ENCODE measurements at places on chromosomes 2 and 18. TPM values are rescaled to one million over a fixed set of nuclear protein-coding genes. Genes with fewer than 3 reads are reported as not detected.

The BIN1 gene
- 145 TPM for polyA plus RNA-seq

DNA sequence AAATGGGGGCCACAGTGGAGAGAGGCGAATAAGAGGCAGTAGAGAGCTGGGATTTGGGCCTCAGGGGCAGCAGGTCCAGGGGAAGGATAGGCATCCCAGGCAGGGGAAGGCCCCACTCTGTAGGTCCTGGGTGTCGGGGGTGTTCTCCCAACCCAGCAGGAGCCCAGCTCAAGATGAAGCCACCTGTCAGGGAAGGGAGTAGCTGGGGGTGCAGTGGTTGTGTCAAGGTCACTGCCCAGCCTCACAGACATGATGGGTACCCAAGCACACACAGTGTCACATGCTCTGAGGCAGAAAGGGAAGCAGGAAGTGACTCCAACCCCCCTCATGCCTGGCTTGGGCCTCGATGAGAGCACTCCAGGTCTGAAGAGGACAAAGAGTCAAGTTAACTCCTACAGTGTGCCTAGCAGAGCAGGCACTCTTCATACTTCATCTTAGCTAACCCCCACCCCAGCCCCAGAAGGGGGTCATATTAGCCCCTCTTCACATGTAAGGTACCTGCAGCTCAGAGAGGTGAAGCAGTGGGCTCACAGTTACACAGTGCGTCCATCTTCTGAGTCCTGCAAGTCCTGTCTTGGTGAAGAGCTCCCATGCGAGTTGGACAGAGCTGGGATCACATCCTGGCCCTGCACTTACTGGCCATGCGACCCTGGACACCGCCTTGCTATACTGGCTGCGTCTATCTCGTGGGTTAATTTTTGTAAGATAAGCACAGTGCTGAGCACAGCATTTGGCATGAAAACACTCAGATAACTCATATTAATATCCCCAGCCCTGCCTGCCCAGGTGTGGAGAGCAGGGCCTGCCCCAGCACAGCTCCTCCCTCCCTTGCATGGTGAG, 72.6 kb upstream of the DAPL1 start:
- no peak for DNase-seq

DNA sequence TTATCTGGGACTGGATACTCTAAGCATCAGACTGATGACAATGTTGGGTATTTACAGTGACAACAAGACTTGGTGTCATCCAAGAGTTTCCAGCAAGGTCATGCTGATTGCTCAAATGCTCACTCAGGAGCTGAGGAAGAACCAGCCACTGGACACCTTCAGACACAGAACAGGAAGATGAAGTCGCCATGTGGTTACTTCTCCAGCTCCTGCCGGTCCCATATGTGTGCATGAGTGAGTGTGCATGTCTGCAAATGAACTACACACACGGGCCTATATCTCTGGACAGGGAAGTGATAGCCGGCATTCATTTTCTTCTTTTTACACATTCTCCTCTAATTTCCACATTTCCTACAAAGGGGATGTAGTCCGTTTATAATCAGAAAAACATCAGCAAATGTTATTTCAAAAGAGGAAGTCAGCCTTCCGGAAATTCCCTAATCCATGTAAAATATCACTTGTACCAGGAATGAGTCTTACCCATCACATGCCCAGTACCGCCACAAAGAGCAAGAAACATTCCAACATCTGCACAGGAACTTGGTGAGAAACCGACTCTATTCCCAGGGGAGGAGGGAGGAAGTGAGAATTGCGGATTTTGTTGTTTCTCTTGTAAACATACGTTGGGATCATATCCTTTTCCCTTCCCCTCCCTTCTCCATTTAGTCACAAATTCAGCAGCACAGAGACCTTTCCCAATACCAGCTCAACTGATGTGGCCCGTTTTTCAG, 10.8 kb downstream of the RFX8 start:
- no peak for DNase-seq

DNA sequence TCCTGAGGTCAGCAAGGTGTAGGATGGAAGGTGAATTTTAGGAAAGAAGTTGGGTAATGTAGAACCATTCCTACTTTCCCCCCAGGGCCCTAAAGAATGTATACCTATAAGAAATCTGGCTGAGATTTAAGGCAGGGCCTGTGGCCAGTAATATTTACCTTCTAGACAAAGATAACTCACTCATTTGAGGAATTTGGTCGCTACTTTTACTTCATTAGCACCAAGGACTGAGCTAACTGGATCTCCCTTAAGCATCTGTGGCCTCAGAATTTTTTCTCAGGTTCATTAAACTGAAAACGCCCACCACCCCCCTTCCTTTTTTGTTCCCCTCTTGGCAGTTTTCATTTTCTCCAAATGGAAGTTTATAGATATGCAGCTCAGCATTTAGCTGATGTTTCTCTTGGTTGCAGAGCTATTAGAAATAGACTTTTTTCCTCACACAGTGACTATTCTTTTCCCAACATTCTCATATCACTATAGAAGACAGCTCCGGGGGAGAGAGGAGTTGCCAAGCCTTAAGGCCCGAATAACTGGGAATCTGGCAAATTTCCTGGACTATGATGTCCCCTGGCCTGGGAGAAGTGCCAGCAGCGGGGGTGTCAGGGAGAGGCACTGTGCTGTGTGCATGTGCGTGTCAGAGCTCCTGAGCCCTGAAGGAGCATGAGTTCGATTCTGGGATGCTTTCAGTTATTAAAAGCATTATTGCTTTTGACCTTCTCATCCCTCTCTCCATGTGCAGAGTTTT, 310.9 kb downstream of the PRKCE start:
- DNase-seq: peak; percentile 87

The PDCD1 gene
- polyA plus RNA-seq: 0.20 TPM

DNA sequence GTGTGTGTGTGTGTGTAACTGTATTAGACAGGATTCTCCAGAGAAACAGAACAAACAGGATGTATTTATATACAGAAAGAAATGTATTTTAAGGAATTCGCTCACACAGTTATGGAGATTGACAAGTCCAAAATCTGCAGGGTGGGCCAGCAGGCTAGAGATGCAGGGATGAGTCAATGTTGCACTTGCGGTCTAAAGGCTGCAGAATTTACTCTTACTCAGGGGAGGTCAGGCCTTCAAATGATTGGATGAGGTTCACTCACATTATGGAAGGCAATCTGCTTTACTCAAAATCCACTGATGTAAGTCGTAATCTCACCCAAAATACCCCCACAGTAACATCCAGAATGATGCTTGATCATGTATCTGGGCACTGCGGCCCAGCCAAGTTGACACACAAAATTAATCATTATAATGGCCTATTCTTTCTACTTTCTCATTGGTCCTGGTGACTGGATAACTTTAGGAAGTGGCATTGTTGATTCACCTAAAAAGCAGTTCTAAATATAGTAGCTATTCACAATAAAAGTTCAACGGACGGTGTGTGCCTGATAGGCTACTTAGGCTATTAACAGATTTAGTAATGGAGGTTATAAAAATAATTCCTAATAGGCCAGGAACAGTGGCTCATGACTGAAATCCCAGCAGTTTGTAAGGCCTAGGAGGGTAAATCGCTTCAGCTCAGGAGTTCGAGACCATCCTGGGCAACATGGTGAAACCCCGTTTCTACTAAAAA, 40.6 kb upstream of the ACYP2 start:
- DNase-seq: no peak

The CCDC178 gene
- polyA plus RNA-seq: 2.8 TPM

- no peak for DNase-seq
These were observed 505.0 kb upstream of the ID2 start for GRCh38 chr2:8176887-8177286.

The ICA1L gene
- 8.8 TPM for polyA plus RNA-seq

The TBR1 gene
- 9.4 TPM for polyA plus RNA-seq

The DYSF gene
- 41.9 TPM for polyA plus RNA-seq

DNA sequence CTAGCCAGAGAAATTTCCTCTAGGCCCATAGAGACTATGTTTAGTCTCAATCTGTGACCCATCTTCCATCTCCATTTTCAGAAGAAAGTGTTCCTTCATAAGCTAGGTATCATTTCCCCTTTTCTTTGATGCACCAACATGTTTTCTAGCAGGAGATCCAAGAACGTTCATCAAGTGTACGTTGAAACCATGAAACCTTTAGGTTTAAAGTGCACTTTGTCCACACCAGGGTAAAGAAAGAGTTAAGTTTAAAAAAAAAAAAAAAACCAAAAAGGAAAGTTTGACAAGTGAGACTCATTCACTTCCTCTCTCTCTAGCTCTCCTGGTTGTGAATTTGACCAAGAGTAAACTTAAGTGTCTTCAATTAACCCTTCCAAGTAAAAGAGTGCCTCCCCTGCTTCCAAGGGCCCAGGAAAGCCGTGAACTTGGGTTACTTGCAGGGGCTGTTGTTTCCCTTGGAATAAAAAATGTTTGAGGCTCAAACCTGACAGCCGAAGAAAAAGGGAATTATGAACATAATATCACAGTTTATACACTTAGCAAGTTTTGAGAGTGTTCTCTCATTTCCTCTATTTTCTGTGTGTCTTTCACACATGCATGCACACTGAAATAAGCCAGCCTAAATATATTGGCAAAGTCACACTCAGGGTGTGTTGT, 56.7 kb downstream of the LBH start:
- DNase-seq: no peak

DNA sequence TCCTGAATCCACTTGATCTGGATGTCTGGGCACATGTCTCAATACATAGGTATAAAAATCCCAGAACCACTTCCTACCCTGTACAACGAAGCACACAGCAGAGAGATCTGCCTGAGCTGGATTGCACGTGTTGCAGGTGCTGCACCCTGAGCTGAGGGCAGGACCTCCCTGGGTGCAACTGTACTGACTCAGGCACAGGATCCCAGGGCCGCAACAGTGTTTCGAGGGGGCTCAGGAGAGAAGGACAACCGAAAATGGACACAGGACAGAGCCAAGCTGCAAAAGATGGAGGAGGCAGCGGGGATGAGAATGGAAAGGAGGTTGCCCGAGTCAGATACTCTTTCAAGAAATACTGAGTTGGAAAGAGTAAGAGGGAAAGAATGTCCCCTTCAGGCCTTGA, 354.1 kb downstream of the EIPR1 start:
- DNase-seq: no peak

The NGEF gene
- 33.4 TPM for polyA plus RNA-seq

Measured in brain (organoid and tissue), 16 donors.